ENCODE measurements at places on chromosomes 12 and 14.

DNA sequence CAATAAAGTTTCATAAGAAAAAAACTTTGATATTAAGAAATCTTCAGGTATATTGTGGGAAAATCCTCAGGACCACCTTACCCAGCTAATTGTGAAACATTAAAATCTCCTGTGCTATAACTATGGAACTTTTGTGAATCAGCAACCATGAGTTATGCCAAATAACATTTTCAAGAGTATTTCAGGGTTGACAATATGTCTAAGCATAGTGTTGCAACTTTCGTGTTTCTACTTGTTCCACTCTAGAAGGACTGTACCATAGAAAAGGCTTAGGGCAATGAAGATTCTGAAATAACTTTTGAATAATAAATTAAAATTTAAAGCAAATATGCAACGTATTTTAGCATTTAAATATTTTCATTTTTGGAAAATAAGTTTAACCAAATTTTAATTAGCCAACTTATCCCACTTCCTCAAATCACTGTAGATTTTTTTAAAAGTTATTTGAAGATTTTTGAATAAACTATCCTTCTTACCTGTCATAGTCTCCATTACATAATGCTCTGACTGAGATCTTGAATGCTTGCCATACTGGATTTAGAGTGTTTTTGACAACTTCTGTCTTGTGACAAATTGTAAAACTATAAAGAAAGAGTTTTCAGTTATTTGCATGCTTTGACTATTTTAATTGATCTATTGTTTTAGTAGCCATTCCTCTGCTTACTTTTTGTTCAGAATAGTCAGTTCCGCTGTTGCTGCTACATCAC lies 143.6 kb downstream of the CPNE8 start:
- DNase-seq = no peak

DNA sequence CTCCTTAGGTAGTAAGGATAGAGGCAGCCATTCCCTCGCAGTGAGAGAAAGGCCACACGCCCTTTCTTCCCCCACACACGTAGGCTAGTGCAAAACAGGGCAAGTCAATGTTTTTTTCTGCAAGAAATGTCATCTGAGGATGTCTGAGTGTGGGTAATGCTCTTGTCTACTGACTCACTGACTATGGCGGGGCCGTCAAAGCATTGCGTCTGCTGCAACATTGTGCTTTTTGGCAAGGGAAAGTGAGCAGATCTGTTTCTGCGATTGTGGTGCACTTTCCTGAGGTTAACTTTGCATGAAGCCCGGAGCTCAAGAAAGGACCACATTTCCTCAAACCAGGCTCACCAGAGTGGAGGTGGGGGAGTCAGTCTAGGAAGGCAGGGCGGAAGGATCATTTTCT lies 181.6 kb upstream of the GZMB start:
- no peak for DNase-seq

DNA sequence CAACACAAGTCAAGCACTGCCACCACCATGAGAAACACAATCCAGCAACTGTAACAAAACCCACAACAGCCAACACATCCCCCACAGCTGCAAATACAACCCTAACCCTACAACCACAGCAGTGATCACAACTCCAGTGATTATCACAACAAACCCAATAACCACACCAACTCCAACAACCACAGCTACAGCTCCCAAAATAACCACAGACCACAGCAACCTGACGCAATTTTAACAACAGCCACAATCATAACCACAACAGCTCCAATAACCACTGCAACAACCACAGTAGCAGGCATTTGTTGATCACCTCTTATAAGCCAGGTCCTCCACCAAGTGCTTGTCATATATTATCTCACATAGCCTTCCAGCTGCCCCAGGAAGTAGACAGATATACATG lies 42.2 kb upstream of the FAM181A start:
- DNase-seq = no peak

GRCh38 chr12:106769078-106769477 lies 5.4 kb upstream of the RIC8B start:
- no peak for DNase-seq

GRCh38 chr14:53929871-53930715 lies 26.5 kb downstream of the BMP4 start:
- no peak for DNase-seq

DNA sequence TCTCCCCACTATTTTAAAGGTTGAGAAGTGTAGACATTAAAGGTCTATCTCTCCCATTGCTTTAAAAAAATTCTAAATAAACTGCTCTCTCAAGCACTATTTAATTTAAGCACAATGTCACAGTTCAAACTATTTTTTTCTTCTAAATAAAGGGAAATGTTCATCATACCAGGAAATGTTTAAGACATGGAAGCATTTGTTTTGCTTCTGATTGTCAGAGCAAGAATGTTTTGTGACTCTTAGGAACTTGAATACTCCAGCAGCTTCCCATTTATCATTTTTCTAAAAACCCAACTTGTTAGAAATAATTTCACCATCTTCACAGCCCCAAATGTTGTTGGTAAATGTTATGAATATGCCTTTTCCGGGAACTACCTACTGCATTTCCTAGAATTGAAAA lies 121.8 kb upstream of the NTF3 start:
- no peak for DNase-seq

DNA sequence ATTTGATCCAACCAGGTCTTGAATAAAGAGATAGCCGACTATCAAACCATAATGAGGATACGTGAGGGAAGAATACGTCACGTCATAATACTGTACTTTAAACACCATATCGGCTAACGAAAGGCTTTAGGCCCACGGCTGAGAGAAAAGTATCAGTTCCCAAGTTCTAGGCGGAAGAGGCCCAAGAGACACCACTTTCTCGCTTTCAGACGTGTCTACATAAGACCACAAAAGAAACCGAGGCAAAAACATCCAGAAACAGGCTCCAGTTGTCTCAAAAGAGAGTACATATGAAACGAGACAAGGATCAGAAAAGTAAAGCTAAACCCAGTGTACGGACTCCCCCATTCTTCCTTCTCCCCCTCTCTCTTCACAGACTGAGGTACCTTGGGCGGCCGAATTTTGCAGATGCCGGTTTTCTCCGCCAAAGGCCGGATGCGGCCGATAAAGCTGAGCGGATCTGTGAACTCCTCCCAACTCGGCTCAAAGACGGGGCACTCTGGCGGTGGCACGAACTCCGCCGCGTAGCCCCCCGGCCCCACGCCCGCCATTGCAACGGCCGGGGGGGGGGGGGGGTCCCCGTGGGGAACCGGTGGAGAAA lies 479 bp downstream of the KDM5A start:
- DNase-seq = peak; percentile 56

DNA sequence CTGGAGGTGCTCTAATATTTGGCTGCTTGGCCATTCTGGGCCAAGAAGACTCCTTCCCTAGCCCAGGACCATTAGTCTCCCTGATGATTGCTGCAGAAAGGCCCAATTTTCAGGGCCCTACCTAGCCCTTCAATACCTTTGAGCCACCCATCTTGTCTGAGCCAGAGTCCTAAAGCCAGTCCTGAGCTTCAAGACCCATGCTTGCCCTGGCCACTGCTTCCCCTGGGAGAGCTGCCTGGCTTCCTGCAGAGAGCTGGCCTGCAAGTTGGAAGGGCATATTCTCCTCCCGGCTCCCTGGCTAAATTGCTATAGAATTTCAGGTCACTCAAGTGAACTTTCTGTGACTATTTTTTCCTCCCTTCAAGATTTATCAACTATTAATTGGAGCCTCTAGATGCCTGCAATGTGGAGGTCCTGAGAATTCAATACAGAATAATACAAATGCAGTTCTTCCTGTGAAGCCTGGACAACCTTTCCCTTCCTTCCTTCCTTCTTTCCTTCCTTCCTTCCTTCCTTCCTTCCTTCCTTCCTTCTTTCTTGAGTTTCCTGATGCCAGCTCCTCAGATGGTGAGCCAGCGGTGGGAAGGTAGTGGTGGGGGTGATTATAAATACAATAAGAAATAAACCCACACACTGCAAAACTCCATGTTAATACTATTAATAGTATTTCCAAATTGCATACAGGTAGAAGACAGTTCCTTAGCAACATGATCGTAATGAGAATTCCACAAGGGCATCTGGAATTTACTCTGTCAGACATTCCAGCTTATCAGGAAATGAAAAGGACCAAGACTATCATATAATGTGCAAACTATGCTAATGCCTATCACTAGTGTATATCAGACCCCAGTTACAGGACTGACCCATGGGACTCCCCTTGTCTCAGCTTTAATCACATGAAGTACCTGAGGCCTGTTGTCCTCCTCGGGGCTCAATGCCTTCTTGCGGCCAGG lies 108.1 kb downstream of the ZFP36L1 start:
- no peak for DNase-seq

DNA sequence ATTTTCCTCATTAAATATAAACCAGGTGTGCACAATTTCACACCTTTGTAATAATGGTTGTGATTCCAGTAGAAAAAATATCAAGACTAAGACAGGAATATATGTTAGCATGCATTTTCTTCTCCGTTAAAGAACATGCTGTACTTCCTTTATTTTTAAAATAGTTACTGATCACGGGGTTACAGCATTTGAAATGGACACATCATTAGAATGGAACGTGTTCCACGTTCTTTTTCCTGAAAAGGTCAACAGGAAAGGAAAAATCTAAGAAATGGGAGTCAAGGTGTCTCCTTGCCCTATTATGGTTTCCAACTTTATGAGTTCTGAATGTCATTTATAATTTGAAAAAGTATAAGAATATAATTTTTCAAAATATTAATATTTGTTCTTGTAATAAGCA lies 1325.7 kb downstream of the SLC16A7 start:
- no peak for DNase-seq

- DNase-seq = no peak
These were observed 97.3 kb downstream of the DERA start for GRCh38 chr12:16008421-16008824.

DNA sequence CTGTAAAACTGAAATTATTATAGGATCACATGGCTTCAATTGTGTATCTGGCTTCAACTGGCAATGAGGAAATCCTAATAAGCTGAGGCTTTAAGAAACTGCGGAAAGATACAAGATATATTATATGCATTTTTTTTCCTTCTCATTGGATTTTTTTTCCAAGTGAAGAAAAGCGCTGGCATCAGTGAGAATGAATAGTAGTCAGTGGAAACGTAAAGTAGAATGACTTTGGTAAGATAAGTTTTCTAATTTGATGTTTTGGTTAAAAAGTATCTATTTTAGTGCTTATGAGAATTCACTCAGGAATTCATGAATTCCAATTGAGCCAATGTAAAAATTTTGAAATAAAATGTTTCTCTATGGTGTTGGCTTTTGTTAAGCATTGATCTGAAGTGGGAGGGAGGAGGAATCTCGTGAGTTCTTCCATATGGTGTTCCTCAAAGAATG lies 173.5 kb upstream of the FRMD6 start:
- DNase-seq = no peak

- DNase-seq = no peak
These were observed 116.1 kb downstream of the C12orf42 start for GRCh38 chr12:103379670-103380069.

GRCh38 chr12:116821291-116821690 lies 60.0 kb downstream of the HRK start:
- no peak for DNase-seq

GRCh38 chr12:127127897-127128296 lies 1139.1 kb upstream of the TMEM132C start:
- no peak for DNase-seq

DNA sequence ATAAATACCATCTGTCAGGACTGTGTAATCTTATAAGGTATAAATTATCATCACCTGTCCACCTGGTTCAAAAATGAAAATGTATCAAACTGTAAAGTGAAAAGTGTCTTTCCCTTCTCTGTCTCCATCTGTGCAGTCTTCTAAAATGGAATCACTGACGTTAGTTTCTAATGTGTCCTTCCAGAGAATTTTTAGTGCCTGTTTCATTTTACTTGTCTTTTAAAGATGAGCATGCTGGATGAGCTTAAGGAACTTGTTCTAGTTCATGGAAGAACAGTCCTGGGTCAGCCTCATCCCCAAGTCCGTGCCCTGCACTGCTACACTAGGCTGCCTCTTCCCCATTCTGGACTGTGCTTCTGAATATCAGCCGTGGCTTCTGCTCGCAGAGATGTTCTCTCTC lies 5.4 kb upstream of the NT5DC3 start:
- no peak for DNase-seq

DNA sequence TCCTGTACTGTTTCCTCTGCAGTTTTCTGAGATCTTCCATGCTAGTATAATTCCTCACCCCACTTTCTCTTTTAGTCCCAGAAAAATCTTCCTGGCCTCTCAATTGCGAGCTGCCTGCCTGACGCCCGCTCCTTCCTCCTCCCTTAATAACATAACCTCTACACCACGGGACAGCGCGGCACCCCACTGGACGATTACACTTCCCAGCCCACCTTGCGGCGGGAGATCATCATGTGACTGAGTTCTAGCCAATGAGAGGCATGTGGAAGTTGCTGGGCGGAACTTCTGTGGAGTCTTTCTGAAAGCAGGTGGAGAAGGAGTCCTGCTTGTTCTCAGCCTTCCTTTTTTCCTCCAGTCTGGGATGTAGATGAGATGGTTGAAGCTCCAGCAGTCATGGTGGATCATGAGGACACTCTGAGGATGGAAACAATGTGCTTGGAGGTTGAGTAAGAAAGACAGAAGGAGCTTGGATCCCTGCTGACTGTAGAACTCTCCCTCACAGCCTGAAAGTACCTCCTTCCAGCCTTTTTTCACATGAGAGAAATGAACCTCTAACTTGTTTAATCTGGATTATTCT lies 133.6 kb upstream of the VRK1 start:
- DNase-seq = no peak

- no peak for DNase-seq
These were observed 516 bp upstream of the LGALS3 start for GRCh38 chr14:55128386-55129085.

DNA sequence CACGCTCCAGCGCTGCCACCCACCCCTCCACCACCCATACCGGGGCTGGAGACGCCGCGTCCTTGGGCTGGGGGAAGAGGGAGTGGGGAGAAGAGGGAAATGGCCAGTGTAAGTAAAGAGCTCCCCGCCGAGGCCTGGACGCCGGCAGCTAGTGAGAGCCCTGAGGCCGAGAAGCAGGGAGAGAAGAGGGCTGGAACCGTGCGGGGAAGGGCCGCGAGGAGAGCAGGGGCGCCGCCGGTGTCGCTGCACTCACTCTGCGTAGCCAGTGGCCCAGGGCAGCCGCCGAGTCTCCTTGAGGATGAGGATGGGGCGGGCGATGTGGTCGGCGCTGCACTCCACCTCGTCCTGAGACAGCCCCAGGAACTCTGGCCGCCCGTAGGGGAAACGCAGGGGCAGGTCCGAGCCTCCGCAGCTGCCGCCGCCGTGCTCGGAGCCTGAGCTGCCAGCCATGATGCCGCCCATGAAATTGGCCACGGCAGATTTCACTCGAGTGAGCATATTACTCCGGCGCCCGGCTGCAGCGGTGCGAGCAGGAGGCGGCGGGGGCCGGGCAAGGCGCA lies 631 bp downstream of the PPM1H start:
- no peak for DNase-seq

All from natural killer cell (primary cell).